Upper lobe of right lung (tissue), 1 donor: ENCODE measurements at places on chromosomes 6 and 20. TPM values are rescaled to one million over a fixed set of nuclear protein-coding genes. Genes with fewer than 3 reads are reported as not detected.

CLPSL1 gene
- total RNA-seq = not detected

DNA sequence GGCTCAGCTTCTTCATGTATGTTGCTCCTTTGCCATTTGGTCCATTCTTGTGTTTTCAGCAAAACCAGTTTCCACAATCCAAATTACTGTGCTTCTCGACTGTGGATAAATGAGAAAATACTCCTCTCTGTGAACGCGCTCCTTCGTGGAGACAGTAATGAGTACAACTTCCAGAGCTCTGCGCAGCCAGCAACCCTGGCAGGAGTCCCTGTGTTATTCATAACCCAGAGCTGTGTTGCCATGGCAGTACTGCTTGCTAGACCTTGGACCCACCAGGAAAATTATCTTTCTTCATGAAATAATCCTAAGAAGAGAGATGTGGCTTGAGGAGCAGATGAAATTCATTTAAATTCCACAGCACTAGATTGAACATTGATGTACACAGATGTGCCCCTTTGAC, 73.7 kb downstream of the SLC22A3 start:
- DNase-seq = no peak

CFAP61 gene
- total RNA-seq = not detected

NNAT gene
- total RNA-seq = 0.43 TPM

GRCh38 chr6:72580281-72580940, 41.5 kb upstream of the KCNQ5 start:
- DNase-seq = no peak

DNA sequence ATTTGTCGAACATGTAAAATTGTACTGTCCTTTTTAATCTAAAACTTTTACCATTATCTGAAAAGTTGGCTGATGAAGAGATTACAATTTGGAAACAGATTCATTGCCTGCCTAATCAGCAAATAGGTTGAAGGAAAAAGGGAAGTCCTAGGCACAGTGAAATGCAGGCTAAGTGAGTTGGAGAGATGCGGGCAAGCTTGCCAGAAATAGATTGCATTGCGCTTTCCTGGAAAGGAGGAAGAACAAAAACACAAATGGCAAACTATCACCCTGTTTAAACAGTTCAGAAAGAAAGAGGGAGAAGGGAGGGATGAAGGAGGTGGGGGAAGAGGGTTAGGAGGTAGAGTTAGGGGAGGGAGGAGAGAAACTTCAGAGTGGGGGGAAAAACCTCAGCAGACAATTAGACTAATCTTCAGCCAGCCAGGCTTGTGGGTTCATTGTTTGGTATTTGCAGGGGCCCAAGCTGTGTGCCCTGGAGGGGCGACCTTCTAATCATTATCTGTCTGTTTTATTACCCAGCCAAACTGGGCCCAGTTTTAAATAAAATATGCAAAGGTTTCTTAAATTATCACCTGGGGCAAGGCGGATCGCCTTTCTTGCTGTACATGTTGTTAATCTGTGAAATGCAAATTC, 465.2 kb downstream of the TFAP2B start:
- DNase-seq = no peak

KCNS1 gene
- total RNA-seq = 1.6 TPM

EDN1 gene
- 18.8 TPM for total RNA-seq

GRCh38 chr6:161128680-161129196, 137.2 kb downstream of the MAP3K4 start:
- DNase-seq = no peak

DNA sequence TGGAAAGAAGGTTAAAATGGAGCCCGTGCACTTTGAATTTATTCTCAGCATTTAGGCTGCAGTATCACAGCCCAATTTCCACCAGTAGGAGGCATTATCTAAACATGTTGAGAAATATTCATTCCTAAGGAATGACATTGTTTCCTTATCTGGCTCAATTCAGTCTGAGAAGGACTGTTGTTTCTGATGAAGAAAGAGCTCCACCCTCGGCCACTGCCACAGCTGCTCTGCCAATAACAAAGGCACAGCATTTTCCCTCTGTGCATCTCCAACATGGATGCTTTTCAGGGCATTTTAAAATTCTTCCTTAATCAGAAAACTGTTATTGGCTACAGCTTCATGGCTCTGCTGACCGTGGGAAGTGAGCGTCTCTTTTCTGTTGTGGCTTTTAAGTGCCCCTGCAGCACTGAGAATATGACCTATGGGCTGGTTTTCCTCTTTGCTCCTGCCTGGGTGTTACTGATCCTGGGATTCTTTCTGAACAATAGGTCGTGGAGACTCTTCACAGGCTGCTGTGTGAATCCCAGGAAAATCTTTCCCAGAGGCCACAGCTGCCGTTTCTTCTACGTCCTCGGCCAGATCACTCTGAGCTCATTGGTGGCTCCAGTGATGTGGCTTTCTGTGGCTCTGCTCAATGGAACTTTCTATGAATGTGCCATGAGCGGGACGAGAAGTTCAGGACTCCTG, at the start of gene CALHM5:
Gene CALHM5, plus strand, starts transcription at position 216 of the 687 bp plus-strand sequence. Its CDS starts 58 bp downstream, at position 274.
- DNase-seq = no peak

DNA sequence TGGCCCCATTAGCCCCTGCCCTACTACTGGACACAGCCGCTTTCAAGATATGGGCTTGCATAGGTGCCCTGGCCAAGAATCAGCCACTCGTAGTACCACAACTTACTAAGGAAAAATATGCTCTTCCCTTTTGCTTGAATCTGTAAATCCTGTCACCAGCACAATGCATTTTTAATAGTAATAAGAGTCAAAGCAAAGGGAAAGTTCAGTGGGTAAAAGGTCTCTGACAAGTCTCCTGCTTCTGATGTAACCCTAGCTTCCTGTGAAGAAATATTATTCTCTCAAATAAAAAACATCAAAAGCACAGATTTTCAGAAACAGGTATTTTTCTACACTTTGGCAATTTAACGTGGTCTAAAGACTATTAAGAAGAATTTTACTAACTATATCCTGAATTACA, 373.8 kb downstream of the GJA1 start:
- DNase-seq = no peak

DNA sequence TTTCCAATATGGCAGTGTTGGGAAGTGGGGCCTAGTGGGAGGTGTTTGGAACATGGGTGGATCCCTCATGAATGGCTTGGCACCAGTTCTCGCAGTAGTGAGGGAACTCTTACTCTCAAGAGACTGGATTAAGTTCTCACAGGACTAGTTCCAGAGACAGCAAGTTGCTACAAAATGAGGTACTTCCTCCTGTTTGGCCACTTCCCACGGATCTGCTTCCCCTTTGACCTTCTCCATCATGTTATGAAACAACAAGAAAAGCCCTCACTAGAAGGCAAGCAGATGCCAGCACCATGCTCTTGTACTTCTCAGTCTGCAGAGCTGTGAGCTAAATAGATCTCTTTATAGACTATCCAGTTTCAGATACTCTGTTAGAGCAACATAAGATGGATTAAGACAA, 3.1 kb downstream of the RSPH3 start:
- DNase-seq = no peak

C6orf52 gene
- total RNA-seq = not detected

DNA sequence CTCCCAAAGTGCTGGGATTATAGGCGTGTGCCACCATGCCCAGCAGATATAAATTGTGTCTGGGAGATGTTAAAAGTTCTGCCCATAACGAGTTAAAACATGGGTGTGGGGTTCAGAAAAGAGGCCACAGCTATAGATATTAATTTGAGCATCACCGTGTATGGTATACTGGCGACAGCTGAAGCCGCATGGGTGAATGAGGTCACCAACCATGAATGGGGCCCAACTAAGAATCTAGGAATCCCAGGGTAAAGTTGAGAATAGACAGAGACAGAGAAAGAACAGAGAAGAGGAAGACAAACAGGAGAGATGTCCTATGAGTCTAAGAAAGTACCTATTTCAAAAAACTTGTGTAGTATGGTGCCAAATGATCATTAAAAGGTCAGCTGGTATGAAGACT, 50.9 kb downstream of the ILRUN start:
- DNase-seq = no peak

DNA sequence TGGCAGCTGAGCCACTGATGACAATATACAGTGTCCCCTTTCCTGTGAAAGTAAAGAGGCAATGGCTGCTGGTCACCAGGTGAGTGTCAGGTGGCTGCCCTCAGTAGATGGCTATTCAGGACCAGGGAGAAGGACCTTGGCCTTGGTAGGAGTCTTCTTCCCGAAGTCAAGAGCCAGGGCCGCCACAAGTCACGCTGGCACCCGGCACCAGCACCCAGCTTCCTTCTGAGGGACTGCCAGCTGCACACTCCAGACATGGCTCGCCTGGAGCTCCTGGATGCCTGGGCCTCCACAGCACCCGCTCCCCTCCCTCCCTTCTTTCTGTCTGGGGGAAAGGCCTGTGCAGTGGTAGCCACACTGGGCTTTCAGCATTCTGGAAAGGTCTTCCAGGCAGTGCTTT, 126.9 kb downstream of the TMEM242 start:
- DNase-seq = no peak

- no peak for DNase-seq
These were observed 93.6 kb downstream of the PREX1 start for GRCh38 chr20:48734104-48734749.
